Activated naive CD8-positive, alpha-beta T cell treated with anti-CD3 and anti-CD28 coated beads for 36 hours (primary cell): ENCODE measurements at places on chromosomes 13 and 19. TPM values are rescaled to one million over a fixed set of nuclear protein-coding genes. Genes with fewer than 3 reads are reported as not detected.

GRCh38 chr13:51811920-51812451 is 8.0 kb upstream of the DHRS12 start:
- no peak for DNase-seq

DNA sequence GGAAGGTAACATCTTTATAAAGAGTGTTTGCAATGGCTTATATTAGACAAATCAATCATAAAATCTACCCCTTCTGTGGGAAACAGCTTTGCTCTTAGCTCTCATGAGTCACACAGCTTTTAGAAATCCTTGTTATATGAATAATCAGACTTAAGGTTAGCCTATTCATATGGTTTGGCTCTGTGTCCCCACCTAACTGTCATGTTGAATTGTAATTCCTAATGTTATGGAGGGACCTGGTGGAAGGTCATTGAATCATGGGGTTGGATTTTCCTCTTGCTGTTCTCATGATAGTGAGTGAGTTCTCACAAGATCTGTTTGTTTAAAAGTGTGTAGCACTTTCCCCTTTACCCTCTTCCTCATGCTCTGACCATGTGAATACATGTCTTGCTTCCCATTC is 704.2 kb upstream of the KLHL1 start:
- no peak for DNase-seq

- no peak for DNase-seq
These were observed 8.1 kb downstream of the KRI1 start for GRCh38 chr19:10557603-10558197.

DNA sequence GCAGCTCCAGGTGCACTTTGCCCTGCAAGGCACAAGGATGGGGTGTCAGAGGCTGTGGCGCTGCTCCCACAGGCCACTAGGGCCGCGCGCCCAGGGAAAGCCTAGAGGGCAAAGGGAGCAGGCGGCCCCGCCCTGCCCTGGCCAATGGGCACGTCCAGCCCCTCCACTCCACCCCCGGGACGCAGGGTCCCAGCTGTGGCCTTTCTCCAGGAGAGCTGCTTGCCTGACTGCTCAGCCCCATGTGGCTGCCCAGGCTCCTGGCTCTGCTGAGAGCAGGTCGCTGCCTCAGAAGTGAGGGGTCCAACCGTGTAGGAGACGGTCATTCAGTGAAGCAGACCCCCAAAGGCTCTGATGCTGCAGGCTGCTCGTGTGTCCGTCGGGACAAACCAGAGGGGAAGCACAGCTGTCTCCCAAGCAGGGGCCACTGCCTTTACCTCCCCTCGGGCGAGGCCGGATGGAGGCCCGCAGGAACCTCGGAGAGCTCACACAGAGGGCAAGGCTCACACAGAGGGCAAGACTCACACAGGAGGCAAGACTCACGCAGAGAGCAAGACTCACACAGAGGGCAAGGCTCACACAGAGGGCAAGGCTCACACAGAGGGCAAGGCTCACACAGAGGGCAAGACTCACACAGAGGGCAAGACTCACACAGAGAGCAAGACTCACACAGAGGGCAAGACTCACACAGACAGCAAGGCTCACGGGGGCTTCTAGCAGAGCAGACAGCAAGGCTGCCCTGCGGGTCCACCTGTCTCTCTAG is 56.2 kb upstream of the C13orf46 start:
- DNase-seq = no peak

GRCh38 chr13:24631922-24632321 is 48.3 kb upstream of the ATP12A start:
- no peak for DNase-seq

The WDR87 gene
- total RNA-seq = not detected

The PSG3 gene
- total RNA-seq = not detected

The ZNF558 gene
- 25.4 TPM for total RNA-seq

The PDE4C gene
- total RNA-seq = not detected
